ENCODE measurements at places on chromosomes 2 and 18. TPM values are rescaled to one million over a fixed set of nuclear protein-coding genes. Genes with fewer than 3 reads are reported as not detected.

KIF3C gene
- 25.5 TPM for total RNA-seq

- no peak for DNase-seq
Measured at GRCh38 chr2:237464757-237465391, 22.2 kb upstream of the MLPH start.

TUBB6 gene
- total RNA-seq: 56.5 TPM

DNA sequence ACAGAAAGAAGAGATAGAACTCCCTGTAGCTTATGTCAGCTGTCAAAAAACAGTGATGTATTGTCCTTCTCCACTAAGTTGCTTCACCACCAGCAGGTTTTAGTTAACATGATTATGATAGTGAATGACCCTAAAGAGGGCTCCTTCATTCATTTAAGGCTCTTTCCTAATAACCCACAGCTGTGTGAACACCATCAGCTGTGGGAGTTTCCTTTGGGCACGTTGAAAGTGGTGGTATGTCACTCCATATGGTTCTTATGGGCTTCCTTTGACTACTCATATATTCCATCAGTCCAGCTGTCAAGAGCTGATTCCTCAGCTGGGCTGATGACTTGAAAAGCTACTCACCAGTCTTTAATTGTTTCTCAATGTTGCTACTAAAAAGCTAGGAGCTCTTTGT lies 210.3 kb downstream of the UBE2E3 start:
- DNase-seq: no peak

GRCh38 chr18:8011361-8011760 lies 444.2 kb downstream of the PTPRM start:
- no peak for DNase-seq

DNA sequence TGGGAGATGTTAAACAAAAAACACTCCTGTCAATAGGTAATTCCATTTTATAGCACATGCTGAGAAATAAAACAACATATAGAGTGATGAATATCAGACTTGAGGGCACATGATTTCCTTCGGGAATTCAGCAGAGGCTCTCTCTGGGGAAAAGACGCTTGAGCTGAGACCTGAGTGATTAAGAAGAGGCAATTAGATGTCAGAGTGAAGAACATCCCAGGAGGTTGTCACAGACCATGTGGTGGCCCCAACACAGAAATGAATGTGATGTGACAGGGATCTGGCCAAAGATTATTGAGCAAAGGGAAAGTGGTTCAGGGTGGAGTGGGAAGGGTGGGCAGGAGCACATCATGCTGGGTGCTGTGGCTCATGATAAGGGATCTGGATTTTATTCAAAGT lies 254.7 kb downstream of the RAD51AP2 start:
- no peak for DNase-seq

PCARE gene
- total RNA-seq: not detected

GPR39 gene
- 4.1 TPM for total RNA-seq

CDH19 gene
- total RNA-seq: 0.05 TPM

TMEM247 gene
- total RNA-seq: not detected

CD8B2 gene
- 0.31 TPM for total RNA-seq

DNA sequence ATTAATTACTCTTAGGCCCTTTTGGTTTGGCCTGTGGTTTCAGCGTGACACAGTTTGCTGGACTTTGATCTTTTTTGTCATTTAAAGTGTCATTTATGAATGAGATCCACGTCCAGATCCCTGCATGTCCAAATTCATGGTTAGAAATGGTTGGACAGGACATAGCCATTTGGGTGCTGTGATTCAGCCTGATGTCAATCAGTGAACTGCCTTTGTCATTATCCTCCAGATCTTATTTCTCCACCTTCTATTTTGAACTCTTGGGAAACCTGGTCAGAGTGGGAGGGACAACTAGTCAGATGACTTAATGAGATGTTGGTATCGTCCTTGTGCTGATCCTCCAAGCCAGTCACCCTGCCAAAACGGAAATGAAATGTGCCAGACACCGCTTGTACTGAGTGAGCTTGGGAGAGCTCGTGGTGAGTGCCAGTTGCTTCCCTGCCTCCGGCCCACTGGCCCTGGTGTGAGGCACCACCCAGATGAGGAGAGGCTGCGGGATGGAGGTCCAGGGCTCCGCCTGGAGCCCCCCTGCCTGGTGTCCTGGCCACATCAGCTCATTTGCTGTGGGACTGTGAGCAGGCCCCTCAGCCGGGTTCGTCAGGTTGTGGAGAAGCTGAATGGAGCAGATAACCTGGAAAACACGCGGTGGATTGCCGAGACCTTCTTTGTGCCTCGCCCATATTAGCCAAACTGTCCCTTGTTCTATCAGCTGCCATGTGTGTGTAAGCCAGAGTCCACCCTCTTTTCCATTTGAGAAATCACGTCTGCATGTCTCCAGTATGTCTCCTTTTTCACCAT lies 70.1 kb downstream of the DGKD start:
- DNase-seq: peak; percentile 45

All from type B pancreatic cell (in vitro differentiated cells).